ENCODE measurements at places on chromosomes 7 and 10.

- DNase-seq: no peak
Observed at GRCh38 chr10:76764177-76764576, 873.4 kb downstream of the KCNMA1 start.

- DNase-seq: no peak
Observed at GRCh38 chr10:43735907-43736306, 87.2 kb upstream of the ZNF32 start.

DNA sequence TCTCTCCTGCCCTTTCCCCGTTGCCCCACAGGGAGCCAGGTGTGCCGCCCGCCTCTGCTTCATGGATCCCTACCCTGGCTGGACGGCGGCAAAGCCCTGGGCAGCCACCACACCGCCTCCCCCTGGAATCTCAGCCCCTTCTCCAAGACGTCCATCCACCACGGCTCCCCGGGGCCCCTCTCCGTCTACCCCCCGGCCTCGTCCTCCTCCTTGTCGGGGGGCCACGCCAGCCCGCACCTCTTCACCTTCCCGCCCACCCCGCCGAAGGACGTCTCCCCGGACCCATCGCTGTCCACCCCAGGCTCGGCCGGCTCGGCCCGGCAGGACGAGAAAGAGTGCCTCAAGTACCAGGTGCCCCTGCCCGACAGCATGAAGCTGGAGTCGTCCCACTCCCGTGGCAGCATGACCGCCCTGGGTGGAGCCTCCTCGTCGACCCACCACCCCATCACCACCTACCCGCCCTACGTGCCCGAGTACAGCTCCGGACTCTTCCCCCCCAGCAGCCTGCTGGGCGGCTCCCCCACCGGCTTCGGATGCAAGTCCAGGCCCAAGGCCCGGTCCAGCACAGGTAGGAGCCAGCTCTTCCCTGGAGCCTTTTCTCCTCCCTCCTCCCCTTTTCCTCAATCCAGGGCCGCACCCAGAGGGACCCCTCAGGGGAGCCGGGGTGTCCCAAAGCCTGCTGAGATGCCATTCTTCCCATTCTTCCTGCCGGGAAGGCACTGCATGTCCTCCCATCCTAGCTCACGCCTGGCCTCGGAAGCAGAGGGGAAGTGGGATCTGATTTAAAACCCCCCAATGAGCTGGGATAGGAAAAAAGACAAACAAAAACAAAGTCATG lies 4.0 kb downstream of the GATA3 start:
- DNase-seq: no peak

DNA sequence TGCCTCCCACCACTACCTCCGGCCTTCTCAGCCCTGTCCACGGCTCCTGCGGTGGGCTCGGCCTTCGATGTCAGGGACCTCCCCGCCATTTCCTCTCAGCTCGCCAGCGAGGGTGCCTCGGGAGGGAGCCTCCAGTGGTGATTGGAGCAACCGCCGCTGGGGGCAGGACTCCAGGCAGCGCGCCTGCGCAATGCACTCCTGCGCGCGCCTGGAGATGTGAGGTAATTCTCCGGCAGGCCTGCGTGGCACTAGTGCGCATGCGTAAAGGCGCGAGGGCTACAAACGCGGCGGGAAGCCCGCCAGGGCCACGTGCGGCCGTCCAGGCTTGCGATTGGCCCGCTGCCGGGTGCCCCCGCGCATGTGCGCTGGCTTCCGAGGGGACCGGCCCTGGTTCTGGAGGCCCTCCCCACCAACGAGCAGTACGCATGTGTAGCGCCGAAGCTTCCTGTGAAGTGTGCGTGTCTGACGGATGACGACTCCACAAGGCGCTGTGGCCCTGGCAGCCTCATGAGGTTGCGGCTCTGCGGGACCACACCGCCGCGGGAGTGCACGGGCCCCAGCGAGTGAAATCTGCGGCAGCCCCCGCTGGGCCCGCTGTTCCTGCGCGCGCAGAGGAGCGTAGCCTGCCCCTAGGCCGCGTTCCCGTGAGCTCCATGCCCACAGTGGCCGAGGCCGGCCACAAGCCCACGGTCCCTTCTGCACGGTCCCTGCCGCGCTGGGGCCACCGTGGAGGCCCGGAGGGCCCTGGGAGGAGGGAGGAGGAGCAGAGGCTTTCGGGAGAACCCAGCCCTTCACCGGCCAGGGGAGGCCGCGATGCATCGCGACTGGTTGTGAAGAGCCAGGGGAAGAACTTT lies at the start of gene SYCE1:
Gene SYCE1, minus strand, starts transcription at position 143 of the 854 bp plus-strand sequence. Its CDS starts 54 bp downstream, at position 89.
- no peak for DNase-seq

GRCh38 chr7:12475362-12476063 lies 71.8 kb upstream of the VWDE start:
- no peak for DNase-seq

GRCh38 chr10:123141791-123142700 lies 5.9 kb upstream of the HMX2 start:
- DNase-seq: no peak

GRCh38 chr7:80440883-80441282 lies 71.0 kb downstream of the GNAT3 start:
- DNase-seq: no peak

- no peak for DNase-seq
Observed at GRCh38 chr10:97157578-97158095, 28.1 kb downstream of the SLIT1 start.

- no peak for DNase-seq
Observed at GRCh38 chr10:76397181-76398042, 966.0 kb downstream of the LRMDA start.
